Small intestine (tissue), 16 donors: ENCODE measurements at places on chromosomes 5 and 9.

- no peak for DNase-seq
These were observed 21.5 kb downstream of the GFPT2 start for GRCh38 chr5:180331647-180331950.

DNA sequence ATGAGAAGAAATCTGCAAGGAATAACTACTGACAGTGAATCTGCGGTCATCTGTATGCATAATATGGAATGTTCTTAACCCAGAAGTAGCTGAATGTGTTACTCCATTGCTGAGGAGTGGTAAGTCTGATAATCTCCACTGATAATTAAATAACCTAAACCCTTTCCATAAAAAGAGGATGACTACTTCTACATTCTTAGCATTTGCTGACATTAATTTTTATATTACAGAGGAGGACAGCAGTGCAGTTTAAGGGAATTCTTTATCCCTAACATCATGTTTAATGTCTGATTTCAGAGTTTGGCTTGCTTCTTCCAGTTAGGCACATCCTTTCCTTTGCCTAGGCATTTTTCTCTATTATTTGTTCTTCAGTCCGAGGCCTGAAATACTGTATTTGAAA is 52.2 kb downstream of the CDC42SE2 start:
- no peak for DNase-seq

DNA sequence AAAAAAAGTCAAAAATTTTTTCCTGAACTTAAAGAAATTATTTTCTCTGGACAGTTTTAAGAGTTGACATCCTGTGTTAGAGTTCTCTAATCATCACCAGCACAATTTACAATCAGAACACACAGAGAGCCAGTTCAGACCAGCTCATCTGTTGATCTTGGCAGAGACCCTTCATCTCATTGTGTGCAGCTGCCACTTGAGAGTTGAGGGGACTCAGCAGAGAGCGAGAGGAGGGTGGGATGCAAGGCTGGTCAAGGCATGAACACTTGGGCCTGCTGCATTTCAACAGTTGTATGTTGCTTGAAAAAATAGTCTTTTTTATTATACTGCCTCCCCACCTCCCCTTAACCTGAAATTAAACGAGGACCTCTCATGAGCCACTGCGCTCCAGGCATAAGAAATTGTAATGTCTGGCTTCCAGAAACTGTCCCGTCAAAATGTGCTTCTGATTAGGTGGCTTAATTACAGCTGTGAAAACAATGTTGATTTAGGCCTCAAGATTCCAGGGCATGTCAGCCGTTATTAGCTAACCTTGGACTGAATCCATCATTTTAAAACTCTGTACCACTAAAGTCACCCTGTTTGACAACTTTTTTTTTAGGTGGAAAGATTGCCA is 383.6 kb downstream of the CCDC171 start:
- DNase-seq = no peak

DNA sequence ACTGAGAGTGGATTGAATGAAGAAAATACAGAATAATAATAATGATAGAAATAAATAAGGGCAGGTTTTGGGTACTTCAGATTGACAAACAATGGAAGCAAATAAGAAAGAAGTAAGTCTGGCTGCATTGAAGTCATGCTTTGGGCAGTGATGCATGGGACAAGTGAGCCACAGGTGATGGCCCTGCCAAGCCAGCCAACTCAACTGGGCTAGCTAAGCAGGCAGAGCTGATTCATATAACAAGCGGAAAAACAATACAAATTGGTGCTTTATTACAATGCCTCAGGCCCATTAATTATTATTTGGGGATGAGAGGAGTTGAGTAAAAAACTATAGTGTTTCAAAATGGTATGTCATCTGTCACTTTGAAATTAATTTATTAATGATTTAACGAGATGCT is 502.0 kb downstream of the CDH12 start:
- DNase-seq = no peak

- no peak for DNase-seq
These were observed 52.2 kb upstream of the ANGPTL2 start for GRCh38 chr9:127174386-127175318.

DNA sequence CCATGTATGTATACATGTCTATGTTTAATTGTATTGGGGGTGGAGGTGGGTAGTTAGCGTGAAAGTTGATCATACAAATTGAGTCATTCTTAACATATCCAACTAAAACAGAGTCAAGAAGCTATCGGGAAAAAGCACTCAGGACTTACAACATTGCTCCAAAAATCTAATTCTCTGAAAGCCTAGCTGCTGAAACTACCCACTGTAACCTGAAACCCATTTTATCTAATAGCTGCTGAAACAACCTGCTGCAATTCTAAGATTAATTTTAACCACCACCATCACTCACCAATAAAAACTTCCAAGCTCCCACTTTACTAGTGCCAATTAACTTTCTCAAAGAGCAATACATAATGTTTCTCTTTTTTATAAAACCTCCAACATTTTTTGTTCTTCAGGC is 32.2 kb downstream of the KCNV2 start:
- no peak for DNase-seq

- no peak for DNase-seq
These were observed 20.1 kb upstream of the FCN2 start for GRCh38 chr9:134860510-134860909.

- DNase-seq = peak; percentile 83
These were observed 15.8 kb downstream of the CWC27 start for GRCh38 chr5:64784451-64785025.

GRCh38 chr5:180865981-180866695 is 5.1 kb upstream of the ZFP62 start:
- DNase-seq = peak; percentile 93

GRCh38 chr5:84354101-84354500 is 30.6 kb downstream of the EDIL3 start:
- DNase-seq = no peak

DNA sequence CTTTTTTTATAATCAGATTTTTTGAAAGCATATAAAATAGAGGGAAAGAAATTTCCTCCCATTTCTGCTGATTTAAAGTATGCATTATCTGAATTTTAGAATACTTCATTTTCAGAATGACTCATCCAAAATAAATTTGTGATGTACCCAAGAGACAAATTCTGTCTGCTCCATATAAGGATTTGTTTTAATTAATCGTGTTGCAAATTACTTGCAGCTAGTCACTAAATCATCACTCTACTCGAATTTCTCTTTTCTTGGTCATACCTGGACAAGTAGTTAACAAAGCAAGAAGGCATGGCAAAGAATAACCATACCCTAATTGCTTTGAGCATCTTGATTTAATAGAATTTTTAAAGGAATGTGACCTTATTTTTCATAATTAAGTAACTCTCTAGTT is 284.1 kb upstream of the GRAMD2B start:
- DNase-seq = no peak

GRCh38 chr9:27437652-27438373 is 86.3 kb upstream of the IFNK start:
- DNase-seq = no peak

- DNase-seq = no peak
These were observed 71.0 kb upstream of the IL7R start for GRCh38 chr5:35785601-35786085.

DNA sequence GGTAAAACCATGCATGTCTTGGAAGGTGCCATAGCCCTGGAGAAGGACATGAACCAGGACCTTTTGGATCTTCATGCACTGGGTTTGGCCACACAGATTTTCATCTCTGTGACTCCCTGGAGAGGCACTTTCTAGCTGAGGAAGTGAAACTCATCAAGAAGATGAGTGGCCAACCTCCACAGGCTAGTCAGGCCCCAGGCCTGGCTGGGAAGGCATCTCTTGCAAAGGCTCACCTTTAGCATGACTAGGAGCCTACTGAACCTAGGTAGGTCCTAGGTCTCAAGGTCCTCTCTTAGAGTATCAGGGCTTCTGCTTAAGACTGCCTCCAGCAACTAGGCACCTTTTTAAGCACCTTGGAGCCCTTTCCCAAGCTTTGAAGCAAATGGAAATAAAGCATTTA is 1448.7 kb upstream of the ACO1 start:
- DNase-seq = no peak

DNA sequence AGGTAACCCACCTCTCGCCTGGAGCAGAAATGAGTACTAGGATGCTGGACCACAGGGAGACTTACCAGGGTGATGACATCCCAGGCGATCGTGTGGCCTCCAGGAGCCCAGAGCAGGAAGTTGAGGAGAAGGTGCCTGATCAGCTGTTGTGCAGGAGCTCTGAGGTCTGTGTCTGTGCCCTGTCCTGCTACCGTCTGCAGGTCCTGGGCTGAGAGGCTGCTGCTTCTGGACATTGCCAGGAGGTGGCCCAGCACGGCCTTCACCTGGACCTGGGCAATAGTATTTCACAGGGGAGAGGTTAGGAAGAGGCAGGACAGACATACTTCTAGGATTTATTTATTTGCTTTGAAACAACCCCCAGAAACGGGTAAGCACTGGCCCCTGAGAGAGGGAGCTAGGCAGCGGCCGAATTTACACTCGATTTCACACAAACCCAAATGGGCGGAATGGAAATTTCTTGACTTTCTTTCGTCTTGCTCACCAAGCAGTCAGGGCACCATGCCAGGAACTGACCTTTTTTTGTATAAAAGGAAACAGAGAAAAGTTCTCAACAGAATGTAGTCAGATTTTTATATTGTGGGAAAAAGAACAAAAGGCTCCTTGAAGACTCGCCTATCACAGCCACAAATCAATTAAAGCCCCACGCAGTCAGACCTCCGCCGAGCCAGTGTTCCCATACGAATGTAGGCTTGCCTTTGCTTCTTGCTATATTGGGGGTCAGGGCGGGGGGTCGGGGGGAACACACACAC is 210.3 kb downstream of the FANCC start:
- no peak for DNase-seq

DNA sequence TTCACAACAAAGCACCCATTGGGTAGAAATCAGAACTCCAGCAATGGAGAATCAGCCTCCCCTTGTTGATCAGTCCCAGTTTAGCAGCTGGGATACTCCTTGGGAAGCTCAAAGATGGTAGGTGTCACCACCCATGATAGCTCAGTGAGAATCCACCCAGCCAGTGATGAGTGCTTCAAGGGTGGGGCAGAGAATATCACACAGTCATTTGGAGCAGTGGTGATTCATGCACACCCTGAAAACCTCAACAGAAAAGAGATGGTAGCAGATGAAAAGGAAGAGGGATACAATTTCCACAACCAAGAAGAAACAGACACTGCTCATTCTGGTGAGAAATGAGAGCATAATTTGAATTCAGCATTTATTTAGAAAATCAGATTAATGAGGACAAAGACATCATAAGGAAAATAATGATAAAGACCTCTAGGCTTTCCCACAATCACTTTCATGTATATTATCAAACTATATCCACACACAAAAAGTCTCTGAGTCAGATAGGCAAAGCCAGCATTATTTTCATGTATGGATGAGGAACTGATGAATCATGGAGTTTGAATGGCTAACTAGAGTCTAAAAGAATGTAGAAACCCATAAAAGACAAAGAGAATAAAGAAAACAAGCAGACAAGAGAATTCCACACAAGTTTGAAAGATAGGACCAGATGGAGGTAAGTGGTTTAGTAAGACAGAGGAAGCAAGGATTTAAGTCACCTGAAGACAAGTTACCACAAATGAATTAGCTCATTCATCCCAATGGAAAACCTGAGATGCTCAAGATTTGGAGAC is 82.9 kb downstream of the FEM1C start:
- no peak for DNase-seq

- DNase-seq = no peak
These were observed 53.9 kb upstream of the RORB start for GRCh38 chr9:74443036-74443750.

DNA sequence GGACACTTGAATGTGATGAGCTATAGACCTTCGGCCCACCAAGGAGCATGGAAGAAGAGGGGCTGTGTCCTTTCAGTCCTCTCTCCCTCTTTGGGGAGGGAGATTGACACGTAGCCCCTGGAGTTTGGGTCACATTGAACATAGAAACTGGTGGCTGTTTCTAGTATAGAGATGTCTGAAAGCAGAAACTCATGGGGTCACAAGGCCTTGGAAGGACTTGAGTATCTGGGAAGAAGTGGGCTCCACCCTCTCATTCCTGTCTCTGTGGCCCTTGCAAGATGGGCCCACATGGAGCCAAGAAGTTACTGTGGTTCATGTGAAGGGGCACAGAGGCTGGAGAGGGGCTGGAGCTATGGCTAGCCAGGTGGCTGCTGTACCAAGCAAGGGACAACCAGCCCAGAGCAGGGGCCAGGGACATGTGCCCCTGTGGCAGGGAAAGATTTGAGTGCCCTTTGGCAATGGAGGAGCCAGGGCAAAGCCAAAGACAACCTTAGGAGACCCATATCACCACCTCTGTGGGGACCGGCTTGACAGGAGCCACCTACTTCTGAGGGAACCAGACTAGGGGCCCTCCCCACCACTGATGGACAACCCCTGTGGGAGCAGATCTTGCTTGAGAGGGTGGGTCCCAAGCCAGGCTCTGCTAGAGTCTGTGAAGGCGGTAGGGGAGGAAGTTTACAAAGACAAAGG is 12.8 kb upstream of the ANGPTL2 start:
- DNase-seq = no peak

DNA sequence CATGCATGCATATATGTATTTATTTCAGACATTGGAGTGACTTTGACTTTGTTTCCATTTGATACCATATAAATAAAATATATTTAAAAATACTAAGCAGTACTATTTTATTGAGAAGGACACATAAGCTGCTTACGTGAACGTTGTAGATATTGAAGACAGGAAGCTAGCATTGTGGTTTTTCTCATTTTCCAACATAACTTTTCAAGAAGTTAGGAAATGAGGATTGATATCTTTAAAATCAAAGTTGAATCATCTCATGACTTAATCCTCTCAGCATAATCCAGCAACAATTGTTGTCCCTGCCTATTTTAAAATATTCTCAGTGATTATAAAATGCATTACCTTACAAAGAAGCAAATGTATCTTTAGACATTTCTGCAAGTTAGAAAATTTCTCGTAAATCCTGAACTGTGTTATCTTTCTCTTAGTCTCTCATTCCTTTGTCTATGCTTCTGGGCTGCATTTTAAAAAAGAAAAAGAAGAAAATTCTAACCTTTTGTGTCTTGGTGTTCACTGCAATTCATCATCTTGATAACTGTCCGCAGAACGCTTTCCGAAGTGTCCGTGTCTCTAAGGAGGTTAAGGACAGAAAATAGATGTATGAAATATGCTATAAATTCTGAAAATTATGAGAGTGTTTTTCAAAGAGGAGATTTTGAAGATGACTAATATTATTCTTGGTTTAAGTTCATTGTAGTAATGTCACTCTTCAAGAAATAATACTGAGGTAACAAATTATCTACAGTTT is 1089.9 kb upstream of the CDH6 start:
- DNase-seq = no peak

- no peak for DNase-seq
These were observed 503.7 kb downstream of the CDH10 start for GRCh38 chr5:24141046-24141445.

DNA sequence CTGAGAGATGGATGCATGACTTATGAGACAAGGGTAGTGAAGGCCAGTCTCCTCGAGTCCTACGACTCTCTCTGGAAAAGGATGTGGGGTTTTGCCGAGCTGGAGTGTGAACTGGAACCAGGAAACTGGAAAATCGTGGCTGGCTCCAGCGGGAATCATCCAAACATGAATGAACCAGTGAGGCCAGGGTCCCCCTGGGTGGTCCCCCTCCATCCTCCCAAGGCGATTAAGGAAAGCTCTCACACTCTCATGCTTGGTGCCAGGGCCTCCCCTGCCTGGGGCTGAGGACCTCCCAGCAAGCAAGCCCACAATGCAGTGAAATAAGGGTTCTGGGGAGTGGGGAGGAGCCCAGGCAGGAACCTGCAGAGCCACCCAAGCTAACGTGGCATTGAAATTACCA is 9.6 kb upstream of the AMBP start:
- no peak for DNase-seq
